ENCODE measurements at places on chromosomes 7 and 10.
A peak's percentile ranks its signal among the peaks of the same experiment; 100 is the strongest.

DNA sequence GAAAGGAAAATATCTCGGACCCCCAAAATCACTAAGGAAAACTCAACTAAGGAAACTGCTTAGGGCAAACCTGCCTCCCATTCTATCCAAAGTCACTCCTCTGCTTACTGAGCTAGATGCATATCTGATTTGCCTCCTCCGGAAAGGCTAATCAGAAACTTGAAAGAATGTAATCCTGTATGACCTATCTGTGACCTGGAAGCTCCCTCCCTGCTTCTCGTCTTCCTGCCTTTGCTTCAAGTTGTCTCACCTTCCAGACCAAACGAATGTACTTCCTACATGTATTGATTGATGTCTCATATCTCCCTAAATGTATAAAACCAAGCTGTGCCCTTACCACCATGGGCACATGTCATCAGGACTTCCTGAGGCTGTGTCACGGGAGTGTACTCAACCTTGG, 58.1 kb upstream of the SEC61G start:
- DNase-seq: no peak

DNA sequence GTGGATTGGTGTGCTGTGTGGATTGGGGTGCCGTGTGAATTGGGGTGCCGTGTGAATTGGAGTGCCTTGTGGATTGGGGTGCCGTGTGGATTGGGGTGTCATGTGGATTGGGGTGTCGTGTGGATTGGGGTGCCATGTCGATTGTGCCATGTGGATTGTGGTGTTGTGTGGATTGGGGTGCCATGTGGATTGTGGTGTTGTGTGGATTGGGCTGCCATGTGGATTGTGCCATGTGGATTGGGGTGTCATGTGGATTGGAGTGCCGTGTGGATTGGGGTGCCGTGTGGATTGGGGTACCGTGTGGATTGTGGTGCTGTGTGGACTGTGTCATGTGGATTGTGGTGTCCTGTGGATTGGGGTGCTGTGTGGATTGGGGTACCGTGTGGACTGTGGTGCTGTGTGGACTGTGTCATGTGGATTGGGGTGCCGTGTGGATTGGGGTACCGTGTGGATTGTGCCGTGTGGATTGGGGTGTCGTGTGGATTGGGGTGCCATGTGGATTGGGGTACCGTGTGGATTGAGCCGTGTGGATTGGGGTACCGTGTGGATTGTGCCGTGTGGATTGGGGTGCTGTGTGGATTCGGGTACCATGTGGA, 120.6 kb upstream of the NPS start:
- no peak for DNase-seq

DNA sequence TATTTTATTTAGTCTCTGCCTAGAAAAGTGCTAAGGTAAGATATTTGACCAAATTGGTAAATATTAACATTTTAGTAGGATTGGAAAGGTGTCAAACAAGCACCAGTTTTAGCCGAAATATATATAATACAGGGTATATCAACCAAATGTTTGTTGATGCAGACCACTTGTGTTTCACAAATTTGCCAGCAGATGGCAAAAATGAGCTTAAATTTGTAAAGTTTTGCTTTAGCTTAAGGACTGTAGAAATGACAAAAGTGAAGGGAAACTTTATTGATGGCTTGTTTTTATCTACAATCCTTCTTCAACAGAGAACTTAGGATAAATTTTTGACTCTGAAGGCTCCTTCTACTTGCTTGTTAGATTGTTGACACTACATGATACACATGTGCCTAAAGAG, 4.8 kb upstream of the POLR1F start:
- DNase-seq: peak; percentile 68

GRCh38 chr7:36264123-36264801, 111.2 kb downstream of the EEPD1 start:
- DNase-seq: no peak

DNA sequence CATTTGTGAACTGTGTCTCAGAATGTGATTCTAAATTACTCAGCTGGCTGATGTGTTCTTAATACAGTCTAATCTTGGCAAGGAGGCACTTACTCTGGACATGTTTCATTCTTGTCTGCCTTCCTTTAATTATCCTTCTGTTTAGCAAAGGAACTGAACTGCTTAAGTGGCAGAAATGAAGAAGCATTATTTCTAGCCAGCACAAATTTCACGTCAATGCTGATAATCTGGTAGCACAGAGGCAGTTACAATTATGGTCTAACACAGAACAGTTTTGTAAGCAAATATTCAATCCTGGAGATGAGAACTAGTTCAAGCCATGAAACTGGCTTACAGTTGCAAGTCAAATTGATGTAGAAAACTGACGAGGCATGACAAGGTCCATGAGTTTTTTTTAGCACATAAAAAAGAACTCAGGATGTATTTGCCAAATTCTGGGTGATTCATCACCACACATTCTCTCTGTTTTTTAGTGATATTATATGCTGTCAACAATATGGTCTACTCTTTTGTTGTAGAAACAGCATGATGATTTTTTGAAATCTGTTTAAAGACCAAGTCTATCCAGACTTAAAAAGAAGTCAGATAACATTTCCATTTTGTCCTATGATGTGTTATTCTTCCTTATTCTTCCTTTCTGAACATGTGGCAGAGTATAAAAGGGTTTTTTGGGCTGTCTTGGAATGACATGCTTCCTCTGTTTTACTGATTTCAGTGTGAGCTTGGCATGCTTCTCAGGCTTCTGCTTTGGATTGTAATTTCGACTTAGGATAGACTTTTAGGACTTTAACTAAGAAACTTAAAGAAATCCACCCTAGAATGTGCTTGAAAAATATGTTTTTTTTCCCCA, 154.8 kb downstream of the DNAJB9 start:
- DNase-seq: no peak

DNA sequence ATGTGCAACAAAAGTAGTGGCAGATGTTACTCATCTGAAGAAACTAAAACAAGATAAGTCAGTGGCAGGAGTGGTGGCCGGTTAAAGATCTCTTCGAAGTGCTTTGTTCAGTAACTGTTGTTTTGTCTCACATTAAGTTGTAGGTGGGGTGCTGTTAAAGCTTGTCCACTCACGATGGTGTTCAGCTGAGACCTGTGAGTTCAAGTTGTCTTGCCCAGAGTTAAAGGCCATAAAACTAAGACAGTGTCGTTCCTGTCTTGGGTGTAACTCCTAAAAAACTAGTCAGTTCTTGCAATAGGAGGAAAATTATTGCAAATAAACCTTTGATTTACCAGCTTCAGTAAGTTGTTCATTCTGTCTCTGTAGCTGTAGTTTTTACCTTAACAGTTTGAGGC, 857 bp upstream of the FOXP2 start:
- no peak for DNase-seq

GRCh38 chr10:125955766-125956165, 59.4 kb downstream of the FANK1 start:
- no peak for DNase-seq

- DNase-seq: no peak
Measured at GRCh38 chr7:2688409-2689342, 674 bp downstream of the AMZ1 start.

GRCh38 chr7:47357361-47357760, 224.6 kb downstream of the TNS3 start:
- DNase-seq: no peak

- DNase-seq: no peak
Measured at GRCh38 chr7:136588216-136588615, 280.2 kb upstream of the CHRM2 start.

- no peak for DNase-seq
Measured at GRCh38 chr10:74207691-74208480, 56.9 kb downstream of the ADK start.

DNA sequence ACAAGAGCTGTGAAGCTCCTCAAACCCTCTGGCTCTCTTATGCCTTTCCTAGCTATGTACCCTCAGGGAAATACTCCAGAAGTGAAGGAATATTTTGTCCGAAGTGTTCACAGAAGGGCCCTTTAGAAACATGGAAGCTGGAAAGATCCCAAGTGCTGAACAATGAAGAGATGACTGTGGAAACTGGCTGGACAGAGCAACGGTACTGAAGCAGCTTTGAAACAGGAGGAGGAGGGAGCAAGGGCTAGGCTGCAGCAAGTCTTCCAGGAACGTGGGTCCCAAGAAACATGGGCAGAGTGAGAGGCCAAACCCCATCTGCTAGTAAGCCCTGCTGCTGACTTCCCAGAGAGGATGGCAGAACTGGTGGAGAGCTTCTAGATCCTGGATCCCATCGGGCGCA, 3.0 kb upstream of the PSAP start:
- DNase-seq: no peak

GRCh38 chr10:129253161-129253864, 213.7 kb upstream of the MGMT start:
- DNase-seq: no peak

GRCh38 chr10:36023939-36024338, 381.8 kb upstream of the FZD8 start:
- DNase-seq: no peak

- DNase-seq: no peak
Measured at GRCh38 chr10:78952030-78952429, 116.7 kb upstream of the ZMIZ1 start.

DNA sequence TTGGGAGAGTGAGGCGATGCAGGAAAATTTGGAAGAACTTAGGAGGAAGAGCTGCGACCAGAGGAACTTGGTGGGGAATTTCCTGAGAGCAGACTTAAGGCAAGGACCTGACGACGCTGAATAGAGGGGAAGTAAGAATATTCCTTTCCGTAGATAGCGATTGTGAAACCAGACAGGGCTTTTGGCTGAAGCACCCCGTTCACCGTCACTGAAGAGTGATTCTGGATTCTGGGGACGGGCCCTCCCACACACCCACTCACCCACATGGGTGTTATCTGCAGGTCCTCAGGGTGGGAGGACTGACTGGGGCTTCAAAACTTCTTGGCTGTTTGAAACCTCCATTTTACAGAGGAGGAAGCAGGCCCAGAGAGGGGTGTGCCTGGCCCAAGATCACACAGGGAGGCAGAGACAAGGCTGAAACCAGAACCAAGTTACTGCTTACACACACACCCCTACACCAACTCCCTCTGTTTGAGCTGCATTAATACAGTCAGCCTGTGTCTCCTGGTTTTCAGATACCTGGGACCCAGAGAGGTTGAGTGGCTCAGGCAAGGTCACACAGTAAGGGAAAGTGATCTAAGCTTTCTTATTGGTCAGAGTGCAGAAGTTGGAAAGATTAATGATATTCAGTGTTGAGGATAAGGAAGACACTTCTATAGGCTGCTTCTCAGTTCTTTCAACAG, 37.2 kb upstream of the CDH23 start:
- no peak for DNase-seq

- DNase-seq: no peak
Measured at GRCh38 chr7:69431626-69432025, 166.6 kb upstream of the AUTS2 start.

- DNase-seq: no peak
Measured at GRCh38 chr10:130901311-130902165, 410.0 kb downstream of the TCERG1L start.

- no peak for DNase-seq
Measured at GRCh38 chr7:103532955-103533354, 86.9 kb upstream of the SLC26A5 start.

GRCh38 chr7:151086802-151087244, 548 bp downstream of the AGAP3 start:
- DNase-seq: no peak

DNA sequence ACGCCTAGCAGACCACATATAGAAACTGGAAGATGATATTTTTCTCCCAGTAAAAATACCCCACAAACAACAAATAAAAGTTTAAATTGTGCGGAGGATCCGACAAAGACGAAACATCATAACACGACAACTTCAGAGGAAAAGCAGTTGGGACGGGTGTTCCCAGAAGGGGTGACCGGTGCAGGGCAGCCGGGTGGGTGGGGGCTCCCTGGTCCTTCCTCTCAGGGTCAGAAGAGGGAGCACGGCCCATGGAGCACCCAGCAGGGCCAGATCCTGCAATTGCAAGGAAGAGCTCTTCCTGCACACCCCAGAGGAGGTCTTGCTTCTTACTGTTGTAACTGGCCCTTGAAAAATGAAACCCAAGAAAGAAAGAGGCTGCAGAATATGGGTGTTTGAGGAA, 608.5 kb upstream of the MKI67 start:
- DNase-seq: no peak

DNA sequence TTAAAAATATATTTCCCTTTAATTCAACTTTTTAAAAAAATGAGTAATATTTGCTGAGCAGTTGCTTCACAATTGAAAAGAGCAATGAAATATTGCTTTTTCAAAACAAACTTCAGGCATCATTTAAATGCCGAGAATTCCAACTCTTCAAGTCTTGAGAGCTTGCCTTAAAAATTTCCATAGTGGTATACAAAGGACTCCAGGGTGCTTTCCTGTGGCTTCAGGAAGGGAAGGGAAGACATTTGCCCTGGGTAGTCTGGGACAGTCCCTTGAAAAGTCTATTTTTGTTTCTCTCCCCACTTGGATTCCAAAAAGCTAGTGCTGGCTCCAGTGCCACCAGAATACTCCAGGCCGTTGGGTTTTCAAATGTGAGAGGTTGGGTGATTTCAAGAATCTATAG, 71.7 kb downstream of the HYCC1 start:
- no peak for DNase-seq

- DNase-seq: no peak
Measured at GRCh38 chr10:132110111-132110521, 44.4 kb downstream of the JAKMIP3 start.

- DNase-seq: no peak
Measured at GRCh38 chr7:39349452-39350123, 216.6 kb upstream of the YAE1 start.

DNA sequence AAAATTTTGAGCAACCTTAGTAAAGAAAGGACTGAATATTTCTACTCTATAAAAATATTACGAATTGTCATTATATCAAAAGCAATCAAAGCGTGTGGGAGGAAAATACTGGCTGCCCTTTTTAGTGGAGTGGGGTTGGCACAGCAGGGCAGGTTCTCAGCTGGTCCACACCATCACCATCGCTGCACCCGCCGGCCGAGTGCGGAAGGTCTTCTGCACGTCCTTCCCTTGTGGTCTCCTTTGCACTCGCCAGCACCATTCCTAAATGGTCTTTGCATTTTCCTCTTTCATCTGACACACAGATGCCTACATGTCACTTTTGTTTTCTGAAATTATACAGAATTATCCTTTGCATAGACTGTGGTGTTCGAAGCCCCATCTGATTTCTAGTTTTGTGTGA, 116.6 kb upstream of the LANCL2 start:
- no peak for DNase-seq

DNA sequence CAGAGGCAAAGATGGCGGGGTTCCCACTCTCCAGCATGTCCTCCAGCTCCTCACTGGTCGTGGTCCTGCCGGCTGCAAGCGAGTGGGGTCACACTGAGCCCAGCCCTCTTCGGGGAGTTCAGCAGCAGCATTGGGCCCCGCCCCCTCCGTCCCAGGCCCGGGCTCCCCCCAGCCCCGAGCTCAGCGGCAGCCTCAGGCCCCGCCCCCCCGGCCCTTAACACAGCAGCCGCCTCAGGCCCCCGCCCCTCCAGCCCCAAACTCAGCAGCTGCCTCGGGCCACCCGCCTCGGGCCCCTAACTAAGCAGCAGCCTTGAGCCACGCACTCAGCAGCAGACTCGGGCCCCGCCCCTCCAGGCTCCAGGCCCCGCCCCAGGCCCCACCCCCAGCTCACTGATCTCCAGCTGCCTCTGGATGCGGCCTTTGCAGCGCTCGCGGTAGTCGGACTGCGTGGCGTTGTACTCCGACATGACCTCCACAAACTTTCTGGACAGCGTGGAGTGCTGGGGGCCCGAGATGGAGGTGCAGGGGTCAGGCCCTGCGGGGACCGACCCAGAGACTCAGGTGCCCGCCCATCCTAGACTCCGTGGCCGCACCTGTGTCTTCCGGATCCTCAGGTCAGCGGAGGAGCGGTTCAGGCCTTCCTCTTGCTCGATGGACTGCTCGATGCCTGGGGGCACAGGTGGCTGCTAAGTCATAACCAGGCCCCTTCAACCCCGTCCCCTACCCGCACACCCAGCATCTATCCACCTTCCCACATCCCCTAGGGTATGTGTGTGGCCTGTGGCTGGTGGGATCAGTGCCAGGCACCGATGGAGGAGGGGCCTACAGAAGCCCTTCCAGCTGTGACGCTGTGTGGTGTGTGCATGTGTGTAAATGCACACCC, 15.5 kb downstream of the STX1A start:
- peak; percentile 38 for DNase-seq

Measured in CD4-positive, alpha-beta T cell treated with Interleukin-12 subunit alpha and Interleukin-12 subunit beta, for 1 hour (primary cell).